ENCODE measurements at places on chromosomes 12 and 14. TPM values are rescaled to one million over a fixed set of nuclear protein-coding genes. Genes with fewer than 3 reads are reported as not detected.
A peak's percentile ranks its signal among the peaks of the same experiment; 100 is the strongest.

Gene ZNF385A
- 109 TPM for polyA plus RNA-seq

Gene LBHD2
- not detected for polyA plus RNA-seq

GRCh38 chr14:84581041-84581440, 948.9 kb upstream of the FLRT2 start:
- no peak for DNase-seq

GRCh38 chr12:43273467-43273866, 278.5 kb downstream of the ADAMTS20 start:
- DNase-seq, result no peak

- DNase-seq, result peak; percentile 75
These were observed 40.7 kb downstream of the ELK3 start for GRCh38 chr12:96234591-96235483.

GRCh38 chr12:3137268-3137781, 60.1 kb downstream of the TSPAN9 start:
- peak; percentile 32 for DNase-seq

- DNase-seq, result no peak
These were observed 271.6 kb upstream of the ATP2B1 start for GRCh38 chr12:89980236-89980635.

DNA sequence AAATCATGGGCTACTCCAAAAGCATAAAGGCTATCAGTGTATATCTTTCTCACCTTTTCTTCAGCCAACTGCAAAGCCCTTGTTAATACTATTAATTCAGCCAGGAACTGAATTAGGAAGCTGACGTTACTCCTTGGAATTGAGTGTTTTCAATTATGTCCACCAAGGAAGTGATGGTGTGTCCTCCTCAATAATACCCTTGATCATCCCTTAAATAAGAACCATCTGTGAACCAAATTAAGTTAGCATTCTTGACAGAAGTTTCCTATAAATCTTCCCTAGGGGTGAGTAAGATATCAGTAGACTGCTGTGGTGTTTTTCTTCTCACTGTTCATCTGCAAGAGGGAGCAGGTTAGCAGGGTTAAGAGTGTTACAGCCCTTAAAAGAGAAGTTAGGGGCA, 252.3 kb upstream of the AVPR1A start:
- DNase-seq, result no peak

GRCh38 chr14:53462931-53463778, 310.0 kb upstream of the DDHD1 start:
- no peak for DNase-seq

GRCh38 chr12:52119398-52120254, 40.1 kb downstream of the SMIM41 start:
- no peak for DNase-seq

Measured in brain (organoid and tissue), 16 donors.